ENCODE measurements at places on chromosomes 6 and 20.

GRCh38 chr20:5524896-5525295 is 208.1 kb upstream of the PROKR2 start:
- no peak for DNase-seq

DNA sequence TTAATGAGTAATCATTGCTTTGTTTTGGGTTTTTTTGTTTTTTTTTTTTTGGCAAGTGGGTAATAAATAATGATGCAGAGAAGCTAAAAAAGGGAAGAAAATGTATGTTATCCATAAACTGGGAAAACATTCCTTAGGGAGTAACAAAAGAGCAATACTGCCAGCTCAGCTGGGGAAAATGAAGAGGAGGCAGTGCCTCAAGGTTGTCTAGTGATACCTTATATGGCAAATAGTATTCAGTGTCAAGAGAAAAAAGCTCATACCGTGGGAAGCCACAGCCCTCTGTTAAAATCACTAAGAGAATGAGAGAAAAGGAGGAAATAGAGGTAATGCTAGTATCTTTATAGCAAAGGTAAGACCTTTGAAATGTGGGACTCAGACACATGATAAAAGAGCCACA is 47.1 kb upstream of the SMLR1 start:
- DNase-seq, result no peak

GRCh38 chr6:37092923-37093727 is 76.8 kb upstream of the PIM1 start:
- DNase-seq, result peak; percentile 17

- DNase-seq, result no peak
Observed at GRCh38 chr6:105162377-105162776, 17.4 kb downstream of the POPDC3 start.

- no peak for DNase-seq
Observed at GRCh38 chr6:132168961-132169360, 217.8 kb upstream of the CCN2 start.

DNA sequence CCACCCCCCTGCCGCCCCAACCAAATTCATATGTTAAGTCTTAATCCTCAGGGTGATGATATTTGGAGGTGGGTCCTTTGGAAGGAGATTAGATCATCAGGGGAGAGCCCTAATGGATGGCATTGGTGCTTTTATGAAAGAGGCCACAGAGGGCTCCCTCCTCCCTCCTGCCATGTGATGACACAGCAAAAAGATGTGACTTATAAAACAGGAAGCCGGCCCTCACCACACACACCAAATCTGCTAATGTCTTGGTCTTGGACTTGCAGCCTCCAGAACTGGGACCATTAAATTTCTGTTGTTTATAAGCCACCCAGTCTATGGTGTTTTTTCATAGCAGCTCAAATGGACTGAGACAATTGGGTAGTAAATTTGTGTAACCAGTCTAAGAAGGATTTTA is 176.3 kb downstream of the ADGRG6 start:
- peak; percentile 29 for DNase-seq

DNA sequence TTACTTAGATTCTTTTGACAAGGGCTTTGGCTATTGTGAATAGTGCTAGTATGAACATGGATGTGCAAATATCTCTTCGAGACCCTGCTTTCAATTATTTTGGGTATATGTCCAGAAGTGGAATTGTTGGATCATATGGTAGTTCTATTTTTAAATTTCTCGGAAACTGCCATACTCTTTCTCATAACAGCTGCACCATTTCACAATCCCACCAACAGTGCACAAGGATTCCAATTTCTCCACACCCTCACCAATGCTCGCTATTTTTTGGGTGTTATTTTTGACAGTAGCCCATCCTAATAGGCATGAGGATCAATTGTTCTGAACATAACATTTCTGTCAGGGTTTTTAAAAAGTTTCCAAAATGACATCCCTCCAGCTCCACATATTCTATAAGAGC is 69.2 kb upstream of the ESR1 start:
- DNase-seq, result no peak
